ENCODE measurements at places on chromosomes 5 and 9.

- DNase-seq = no peak
These were observed 21.7 kb downstream of the SLC6A18 start for GRCh38 chr5:1246711-1247431.

DNA sequence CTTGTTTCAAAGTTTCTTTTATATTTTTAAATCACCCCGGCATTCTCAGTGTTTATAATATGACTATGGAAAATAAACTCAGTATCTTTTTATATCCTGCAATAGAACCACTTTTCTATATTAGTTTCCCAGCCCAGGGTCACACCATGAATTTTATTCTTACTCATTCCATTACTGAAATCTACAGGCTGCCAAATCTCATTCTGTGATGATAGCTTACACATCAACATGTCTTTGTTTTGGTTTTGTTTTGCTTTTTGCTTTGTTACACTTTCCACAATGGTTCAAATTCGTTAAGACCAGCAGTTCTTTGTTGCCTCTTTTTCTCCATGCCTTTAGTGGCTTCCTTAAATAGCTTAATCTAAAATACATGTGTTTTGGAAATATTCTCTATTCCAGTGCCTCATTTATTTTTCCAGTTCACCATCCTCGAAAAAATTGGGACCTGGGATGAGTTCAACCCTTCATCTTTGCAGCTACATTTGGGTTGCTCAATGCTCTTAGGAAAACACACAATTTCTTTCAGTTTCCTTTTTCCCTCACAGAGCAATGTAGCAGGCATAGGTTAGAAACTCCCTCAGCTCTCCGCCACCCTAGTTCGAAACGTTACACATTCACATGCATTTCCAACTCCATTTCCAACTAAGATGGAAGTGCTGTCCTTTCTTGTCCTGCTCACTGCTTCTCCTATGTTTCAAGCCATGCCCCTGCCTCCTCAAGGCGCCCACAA lies 1146.3 kb downstream of the MAT2B start:
- DNase-seq = no peak

DNA sequence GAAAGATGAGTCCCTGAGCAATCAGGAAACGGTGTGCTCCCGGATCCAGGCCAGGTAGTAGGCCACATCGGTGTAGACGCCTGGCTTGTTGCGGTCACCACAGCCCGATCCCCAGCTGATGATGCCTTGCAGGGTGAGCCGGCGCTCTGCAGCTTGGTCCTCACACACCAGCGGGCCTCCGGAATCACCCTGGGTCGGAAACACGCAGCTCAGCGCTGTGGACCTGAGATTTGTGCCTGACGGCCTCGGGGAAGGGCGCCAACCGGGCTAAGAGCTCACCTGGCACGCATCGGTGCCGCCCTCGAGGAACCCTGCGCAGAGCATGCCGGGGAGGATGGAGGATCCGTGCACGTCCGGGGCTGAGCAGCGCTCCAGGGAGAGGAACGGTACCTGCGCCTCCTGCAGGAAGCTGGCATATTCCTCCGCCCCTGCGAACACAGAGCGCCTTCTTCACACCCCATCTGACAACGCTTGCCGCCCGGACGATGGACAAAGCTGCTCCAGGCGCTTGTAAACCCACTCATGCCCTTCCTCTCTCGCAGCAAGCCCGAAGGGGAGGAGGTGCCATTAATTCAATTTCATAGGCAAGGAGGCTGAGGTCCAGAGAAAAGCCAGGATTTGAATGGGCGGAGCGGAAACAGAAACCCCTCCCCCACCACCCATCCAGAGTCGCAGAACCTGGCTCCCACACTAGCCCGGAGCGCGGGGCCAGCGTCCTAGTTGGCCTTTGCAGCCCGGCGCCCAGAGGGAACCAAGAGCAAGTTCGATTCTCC lies 2.0 kb upstream of the PFN3 start:
- peak; percentile 27 for DNase-seq

- DNase-seq = no peak
These were observed 133.0 kb downstream of the ZDHHC21 start for GRCh38 chr9:14560194-14560593.

DNA sequence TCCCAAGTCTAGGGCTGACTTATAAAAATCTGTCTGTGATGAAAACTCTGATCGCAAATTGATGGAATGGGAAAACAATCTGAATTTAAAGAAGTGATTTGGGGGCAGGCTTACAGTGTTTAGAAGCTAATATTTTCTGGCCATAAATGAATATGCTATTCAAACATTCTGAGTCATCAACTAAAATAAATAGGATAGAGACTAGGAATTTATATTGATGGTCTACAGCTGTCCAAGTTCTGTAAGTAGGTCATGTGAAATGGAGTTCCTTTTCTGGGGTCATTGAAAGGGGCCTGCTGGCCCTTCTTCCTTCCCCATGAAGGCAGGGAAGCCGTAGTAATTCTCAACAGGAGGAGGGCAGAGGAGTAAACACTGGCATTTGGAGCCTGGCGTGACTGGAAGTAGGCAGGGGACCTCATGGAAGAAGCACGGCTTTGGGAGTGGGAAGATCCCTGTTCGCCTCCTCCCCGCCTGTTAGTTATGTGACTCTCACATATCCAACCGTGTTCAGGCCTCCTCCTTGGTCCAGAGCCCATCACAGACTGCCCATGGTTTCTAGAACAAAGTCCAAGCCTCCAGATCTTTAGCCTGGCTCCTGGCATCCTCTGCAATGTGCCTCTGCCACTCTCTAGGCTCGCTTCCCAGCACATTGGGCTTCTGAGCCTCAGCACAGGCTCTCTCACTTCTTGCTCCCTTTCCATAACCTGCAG lies 31.7 kb downstream of the ALG2 start:
- no peak for DNase-seq

GRCh38 chr5:159917994-159918393 lies 1.7 kb downstream of the ADRA1B start:
- DNase-seq = no peak

GRCh38 chr5:2574155-2574554 lies 177.3 kb downstream of the IRX2 start:
- DNase-seq = no peak

DNA sequence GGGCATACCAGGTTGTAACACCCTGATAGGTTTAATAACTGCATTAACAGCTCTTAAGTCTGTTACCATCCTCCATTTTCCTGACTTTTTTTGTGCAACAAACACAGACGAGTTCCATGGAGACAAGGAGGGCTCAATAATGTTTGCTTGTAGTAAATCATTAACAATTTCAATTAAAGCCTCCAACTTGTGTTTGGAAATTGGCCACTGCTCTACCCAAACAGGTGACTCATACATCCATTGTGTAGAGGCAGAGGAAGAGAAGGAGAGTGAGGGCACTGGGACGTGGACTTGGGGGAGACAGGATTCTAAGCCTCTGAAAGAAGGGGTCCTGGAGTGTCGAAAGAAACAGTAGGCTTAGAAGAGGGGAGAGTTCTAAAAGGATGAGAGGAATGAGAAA lies 213.6 kb upstream of the KCNN2 start:
- DNase-seq = no peak

DNA sequence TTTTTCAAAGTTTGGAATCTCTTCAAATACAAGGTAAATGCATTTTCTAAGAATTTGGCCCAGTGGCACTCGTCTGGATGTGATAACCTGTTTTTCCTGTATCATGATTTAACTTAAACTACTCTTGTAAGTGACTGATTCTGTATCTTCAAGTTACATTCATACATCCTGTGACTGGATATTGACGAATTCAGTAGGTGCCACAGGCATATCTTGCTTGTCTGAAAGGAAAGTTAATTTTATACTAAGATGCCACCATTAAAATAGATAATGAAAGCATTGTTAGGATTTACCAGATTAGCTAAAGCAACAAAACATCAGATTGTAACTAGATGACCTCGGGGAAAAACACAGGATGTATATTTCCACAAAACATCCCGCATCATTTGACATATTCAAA lies 175.3 kb upstream of the ZNF608 start:
- DNase-seq = no peak

GRCh38 chr5:368183-369084 lies 46.9 kb downstream of the AHRR start:
- no peak for DNase-seq
